ENCODE measurements at places on chromosomes 2 and 18.

DNA sequence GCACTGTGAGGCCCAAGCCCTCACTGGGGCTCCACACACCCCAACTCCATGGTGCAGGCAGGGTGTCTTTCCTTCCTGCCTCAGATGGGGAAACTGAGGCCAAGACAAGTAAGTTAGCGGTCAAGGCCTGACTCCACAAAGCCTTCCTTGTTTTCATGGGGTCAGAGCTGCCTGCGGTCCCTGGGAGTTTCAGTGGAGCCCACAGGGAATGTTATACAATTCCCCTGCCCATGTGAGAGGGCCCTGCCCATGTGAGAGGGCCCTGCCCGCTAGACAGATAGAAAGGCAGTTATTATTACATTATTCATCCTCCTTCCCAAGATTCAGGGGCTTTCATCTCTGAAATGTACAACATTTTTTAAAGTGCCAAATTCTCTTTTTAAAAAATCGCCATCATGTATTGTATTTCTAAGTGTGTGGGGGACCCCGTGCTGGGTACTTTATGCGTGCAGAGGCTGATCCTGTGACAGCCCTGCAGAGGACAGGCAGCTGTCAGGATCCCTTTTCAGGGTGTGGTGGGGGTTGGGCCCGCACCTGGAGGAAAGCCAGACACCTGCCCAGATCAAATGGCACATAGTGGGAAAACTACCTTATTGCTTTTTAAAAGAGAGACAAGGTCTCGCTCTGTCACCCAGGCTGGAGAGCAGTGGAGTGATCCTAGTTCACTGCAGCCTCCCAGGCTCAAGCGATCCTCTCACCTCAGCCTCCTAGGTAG, 23.4 kb downstream of the FBLN7 start:
- peak; percentile 45 for DNase-seq

GRCh38 chr2:181393472-181393871, 63.7 kb upstream of the ITGA4 start:
- no peak for DNase-seq

GRCh38 chr2:10678225-10678624, 11.6 kb downstream of the NOL10 start:
- no peak for DNase-seq

- DNase-seq, result no peak
Observed at GRCh38 chr2:213021971-213022899, 129.2 kb downstream of the IKZF2 start.

DNA sequence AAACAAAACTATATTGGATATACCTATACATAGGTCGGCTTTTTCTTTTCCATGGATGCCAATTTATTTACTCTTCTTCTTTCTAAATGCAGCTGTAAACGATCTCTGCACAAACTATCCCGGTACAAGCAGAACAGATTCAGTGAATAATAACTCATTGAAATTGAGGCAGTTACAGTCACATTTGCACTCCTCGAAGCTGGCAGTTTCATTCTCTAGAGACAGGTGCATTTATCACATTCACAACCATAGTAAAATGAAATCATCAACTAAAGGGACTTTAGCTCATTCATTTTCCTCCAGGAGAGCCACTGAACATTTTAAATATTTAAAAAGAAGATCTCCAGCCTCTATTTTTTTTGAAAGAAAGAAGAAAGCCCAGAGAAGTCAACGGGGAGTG, 551.7 kb downstream of the LRP1B start:
- no peak for DNase-seq
